ENCODE measurements at places on chromosomes 2 and 18.

DNA sequence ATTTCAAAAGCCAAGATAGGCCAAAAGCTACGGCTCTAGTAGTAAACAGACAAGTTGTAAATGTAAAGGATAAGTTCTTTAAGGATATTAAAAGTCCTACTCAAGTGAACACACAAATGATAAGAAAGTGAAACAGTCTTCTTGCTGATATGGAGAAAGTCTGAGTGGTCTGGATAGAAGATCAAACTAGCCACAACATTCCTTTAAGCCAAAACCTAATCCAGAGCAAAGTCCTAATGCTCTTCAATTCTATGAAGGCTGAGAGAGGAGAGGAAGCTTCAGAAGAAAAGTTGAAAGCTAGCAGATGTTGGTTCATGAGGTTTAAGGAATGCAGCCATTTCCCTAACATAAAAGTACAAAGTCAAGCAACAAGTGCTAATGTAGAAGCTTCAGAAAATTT, 111.7 kb upstream of the ZEB2 start:
- no peak for DNase-seq

- DNase-seq, result no peak
These were observed 234.2 kb upstream of the SPOPL start for GRCh38 chr2:138267161-138267901.

GRCh38 chr2:86563650-86564061, 413 bp upstream of the CHMP3 start:
- no peak for DNase-seq

DNA sequence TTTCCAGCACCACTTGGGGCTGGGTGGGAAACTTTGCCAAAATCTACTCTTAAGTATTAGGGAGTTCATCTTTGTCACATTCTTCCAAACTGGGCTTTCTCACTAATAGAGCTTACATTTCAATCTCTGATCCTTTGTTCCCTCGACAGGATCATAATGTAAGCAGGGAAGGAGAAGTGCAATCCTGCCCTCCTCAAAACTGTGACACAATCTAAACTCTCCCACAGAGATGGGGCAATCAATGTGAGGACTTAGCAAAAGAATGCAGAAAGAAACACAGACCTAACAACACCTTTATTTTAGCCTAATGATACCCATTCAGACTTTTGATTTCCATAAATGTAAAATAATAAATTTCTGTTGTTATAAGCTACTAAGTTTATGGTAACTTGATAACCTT, 40.8 kb downstream of the DSEL start:
- DNase-seq, result no peak

- DNase-seq, result no peak
These were observed 317.3 kb upstream of the MGAT5 start for GRCh38 chr2:133936601-133937000.

- peak; percentile 14 for DNase-seq
These were observed 182.7 kb downstream of the RPIA start for GRCh38 chr2:88874063-88874657.

- no peak for DNase-seq
These were observed 9.3 kb upstream of the TBC1D8 start for GRCh38 chr2:101160454-101160853.

DNA sequence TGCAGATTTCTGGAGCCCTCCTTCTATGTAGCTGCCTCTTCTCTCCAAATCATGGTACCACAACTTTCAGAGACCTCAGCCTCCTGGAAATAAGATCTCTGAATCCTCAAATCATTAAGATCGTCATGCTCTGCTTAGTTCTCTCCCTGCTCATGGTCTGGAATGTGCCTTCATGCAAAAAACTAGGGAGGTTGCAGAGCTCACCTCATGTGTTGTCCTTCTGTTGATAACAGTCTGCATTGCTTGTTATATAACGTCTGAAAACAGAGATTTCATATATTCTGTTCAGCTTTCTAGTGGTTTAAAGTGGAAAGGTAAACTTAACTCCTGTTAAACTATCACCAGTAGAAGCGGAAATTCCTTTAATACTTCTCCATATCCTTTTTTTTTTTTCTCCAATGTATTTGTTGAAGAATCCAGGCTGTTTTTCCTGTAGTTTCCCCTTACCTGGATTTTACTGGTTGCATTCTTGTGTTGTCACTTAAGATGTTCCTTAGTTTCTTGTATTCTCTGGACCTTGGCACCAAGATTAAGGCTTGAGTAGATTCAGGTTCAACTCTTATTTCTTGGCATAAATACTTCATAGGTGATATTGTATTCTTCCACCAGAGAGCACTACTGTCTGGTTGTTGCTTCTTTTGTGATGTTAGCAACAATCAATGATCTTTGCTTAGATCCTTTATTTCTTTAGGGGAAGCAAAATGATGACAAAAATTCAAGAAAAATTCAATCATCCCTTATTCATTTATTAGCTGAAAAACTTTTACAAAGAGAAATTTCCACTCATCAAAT, 211.3 kb downstream of the LOXHD1 start:
- DNase-seq, result no peak

- no peak for DNase-seq
These were observed 2.7 kb downstream of the RSAD2 start for GRCh38 chr2:6880200-6880733.

GRCh38 chr2:66488946-66489345, 54.0 kb downstream of the MEIS1 start:
- DNase-seq, result no peak

DNA sequence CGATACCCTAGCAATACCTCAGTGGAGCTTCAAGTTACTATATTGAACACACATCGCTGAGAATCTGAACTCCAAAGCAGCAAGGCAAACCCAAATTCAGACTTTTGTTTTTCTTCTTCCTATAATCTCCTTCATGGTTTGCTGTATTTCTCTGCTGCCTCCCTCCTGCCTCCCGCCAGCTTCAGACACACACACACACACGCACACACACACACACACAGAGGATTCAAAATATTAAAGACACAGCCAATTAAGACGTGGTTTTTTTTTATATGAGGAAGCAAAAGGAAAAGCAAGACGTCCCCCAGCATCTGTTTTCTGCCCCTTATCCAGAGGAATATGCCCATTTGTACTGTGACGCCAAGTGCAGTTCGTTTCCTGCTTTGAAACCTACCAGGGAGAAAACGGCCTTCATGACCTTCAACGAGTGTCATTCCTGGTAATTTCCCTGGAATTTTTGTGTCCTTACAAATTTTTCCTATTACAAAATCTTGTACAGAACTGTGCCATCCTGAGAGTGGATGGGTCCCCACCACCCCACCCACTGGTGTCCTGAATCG, 547.9 kb upstream of the ID2 start:
- no peak for DNase-seq

- no peak for DNase-seq
These were observed 13.3 kb downstream of the TUBB6 start for GRCh38 chr18:12321333-12321732.

- DNase-seq, result no peak
These were observed 19.6 kb upstream of the SULT1C3 start for GRCh38 chr2:108220191-108220590.

- no peak for DNase-seq
These were observed 34.3 kb upstream of the ITM2C start for GRCh38 chr2:230830428-230830827.

DNA sequence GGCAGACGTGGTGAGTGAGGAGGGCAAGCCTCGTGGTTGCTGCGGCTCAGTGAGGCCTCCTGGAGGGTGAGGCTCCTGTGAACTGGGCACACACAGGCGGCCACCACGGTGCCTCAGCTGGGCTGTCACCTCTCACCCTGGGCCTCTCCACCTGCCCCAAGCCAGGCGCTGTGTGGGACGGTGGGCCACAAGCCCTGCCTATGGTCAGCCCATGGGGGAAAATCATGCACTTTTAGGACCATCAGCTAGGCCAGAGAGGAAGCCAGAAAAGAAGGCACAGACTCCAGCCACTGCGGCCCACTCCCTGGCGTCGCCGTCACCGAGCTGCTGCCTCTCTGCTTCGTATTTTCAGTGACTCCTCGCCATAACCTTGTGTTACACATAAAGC, 28.5 kb upstream of the HS6ST1 start:
- no peak for DNase-seq

All from stimulated activated CD4-positive, alpha-beta T cell treated with anti-CD3 and anti-CD28 coated beads, Interleukin-1b, Interleukin-23, amount 100 ng/mL, for 24 hours (primary cell).